GM23248 (cell line): ENCODE measurements at places on chromosomes 5 and 9. TPM values are rescaled to one million over a fixed set of nuclear protein-coding genes. Genes with fewer than 3 reads are reported as not detected.

GRCh38 chr5:141359790-141360426 lies at the start of gene PCDHGB2:
Gene PCDHGB2 (plus strand): TSS chr5:141359994. CDS start chr5:141360136, 142 bp downstream.
- DNase-seq: peak; percentile 44

DNA sequence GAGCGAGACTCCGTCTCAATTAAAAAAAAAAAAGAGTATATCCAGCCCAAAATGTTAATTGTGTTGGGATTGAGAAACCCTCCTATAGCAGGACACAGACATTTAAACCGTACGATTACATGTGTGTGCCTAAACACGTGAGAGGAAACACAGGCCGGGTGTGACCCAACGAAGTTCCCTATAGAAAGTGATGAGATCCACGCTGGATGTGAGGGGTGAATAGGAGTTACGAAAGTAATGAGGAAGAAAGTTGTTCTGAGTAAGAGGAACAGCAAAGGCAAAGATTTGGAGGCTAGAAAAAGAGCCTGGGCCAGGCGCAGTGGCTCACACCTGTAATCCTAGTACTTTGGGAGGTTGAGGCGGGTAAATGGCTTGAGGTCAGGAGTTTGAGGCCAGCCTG lies 13.6 kb downstream of the NAIF1 start:
- no peak for DNase-seq

- peak; percentile 66 for DNase-seq
Observed at GRCh38 chr5:139650031-139650688, 2.0 kb downstream of the CXXC5 start.

DNA sequence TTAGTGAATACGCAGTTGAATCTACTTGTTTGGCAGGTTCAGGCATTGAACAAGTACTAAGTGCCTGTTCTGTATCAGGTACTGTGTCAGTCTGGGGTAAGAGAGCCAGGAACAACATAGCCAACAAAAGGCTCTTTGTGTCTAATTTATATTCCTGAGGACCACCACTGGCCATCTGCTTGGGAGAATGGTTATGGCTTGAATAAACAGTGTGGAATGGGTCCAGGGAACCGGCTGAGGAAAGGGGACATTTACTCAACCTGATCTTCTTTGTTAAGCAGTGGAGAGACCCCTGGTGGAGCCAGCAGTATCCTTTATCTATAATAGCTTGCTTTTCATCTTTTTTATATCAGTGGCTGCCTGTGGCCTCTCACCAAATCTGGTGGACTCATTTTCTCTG lies 38.6 kb downstream of the EXOSC2 start:
- peak; percentile 2 for DNase-seq

GRCh38 chr5:7392693-7393024 lies 3.3 kb upstream of the ADCY2 start:
- DNase-seq: no peak

KIF4B gene
- total RNA-seq: not detected in 2 replicates

DNA sequence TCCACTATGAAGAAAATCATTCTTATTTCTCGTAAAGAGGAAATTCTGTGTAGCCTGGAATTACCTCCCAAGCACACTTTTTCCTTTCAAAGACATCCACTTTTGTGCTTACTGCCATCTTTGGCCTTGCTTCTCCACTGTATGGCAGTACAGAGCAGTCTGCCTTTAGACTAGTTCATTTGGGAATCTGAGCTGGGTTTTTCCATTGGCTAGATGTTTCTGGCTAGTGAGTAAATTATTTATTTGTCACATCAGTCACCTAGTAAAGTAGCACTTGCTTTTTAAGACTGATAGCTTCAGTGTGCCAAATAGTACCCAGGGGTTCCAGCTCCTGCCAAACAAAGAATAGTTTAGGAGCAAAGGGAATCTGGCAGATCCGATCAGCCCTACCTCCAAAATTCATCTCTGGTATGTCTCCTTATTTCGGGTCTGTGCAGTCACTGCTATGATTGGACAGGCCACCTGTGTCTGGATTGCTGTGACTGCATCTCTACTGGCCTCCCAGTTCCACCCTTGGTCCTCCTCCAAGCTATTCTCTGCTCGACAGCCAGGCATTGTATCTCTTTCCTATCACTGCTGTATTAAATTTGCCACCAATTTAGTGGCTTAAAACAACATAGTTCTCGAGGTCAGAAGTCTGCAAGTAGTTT lies 97.6 kb downstream of the NUDT12 start:
- DNase-seq: no peak
